ENCODE measurements at places on chromosomes 12 and 14.

DNA sequence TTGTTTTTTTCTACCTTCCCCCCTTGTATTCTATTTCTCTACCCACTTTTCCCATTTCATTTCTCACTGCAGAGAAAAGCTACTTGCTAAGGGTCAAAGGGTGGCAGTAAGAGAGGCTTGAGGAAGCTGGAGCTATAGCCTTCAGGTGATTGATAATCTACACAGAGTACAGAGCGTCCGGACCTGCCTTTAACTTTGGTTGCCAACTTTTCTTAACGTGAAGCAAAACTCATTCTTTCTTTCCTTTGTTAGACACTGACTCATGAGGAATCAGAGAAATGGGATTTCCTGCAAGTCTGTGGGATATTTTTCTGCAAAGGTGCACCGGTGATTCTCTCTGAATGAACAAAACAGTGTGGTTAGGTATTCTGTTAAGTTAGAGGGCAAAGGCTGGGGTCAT is 133.3 kb downstream of the RMST start:
- no peak for DNase-seq

DNA sequence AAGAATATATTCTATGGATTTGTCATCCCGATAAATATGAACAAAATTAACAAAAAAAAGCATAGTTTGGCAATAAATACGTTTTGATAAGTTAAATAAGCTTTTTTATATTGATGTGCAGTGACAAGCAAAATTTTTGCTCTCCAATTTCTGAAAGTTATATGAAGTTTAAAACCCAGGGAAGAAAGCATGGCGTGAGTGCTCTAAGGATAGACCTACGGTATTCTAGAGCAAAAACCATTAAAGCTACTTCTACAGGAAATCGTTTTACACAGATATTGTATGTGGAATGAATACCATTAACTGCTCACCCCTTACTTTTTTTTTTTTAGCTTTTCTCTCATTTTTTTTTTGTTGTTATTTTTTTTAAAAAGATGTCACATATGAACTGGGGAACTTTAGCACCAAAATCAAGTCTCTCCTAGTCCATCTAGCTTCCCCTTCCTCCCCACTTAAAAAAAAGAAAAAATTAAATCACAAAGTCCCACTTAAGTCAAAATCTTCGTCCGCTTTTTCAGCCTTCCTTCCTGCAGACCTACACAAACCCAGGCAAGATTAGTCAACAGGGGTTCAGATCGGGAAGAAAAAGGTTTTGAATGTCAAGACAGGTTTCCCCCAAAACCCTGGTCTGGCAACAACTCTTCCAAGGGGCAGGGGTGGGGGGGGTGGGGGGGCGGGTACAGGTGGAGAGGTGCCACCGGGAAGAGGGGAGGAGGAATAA is 4.4 kb downstream of the ZFP36L1 start:
- DNase-seq: no peak

- DNase-seq: no peak
Observed at GRCh38 chr14:104598039-104598909, 6.3 kb downstream of the TMEM179 start.

GRCh38 chr12:39931231-39931630 is 174.7 kb downstream of the SLC2A13 start:
- DNase-seq: no peak

DNA sequence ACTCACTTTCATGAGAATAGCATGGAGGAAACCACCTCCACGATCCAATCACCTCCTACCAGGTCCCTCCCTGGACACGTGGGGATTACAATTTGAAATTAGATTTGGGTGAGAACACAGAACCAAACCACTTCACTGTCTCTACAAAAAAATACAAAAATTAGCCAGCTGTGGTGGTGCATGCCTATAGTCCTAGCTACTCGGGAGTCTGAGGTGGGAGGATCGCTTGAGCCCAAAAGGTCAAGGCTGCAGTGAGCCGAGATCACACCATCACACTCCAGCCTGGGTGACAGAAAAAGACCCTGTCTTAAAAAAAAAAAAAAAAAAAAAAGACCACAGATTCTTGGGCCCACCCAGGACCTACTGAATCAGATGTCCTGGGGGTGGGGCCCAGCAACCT is 28.3 kb downstream of the BRI3BP start:
- DNase-seq: no peak

GRCh38 chr12:98532687-98533304 is 17.4 kb downstream of the TMPO start:
- DNase-seq: peak; percentile 64

DNA sequence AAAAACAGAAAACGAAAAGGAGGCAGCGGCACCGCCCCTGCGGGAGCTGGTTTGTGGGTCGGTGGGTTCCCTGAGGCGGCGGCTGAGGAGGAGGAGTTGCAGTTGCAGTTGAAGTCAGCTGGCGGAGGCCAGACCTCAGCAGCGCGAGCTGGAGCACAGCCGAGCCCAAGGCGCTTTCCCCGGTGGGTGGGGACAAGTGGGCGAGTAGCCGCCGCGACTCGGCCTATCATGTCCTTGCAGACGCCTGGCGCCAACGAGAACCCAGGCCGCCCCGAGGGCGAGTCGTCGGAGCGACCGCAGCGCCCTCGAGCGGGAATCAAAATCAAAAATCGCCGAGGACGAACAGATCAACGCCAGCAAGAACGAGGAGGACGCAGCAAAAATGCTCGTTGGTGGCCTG is 12.7 kb upstream of the CLEC1A start:
- no peak for DNase-seq
